Pancreas (tissue), 10 donors: ENCODE measurements at places on chromosomes 12 and 14. TPM values are rescaled to one million over a fixed set of nuclear protein-coding genes. Genes with fewer than 3 reads are reported as not detected.

GRCh38 chr14:28902930-28903329 is 136.3 kb downstream of the FOXG1 start:
- no peaks in the 10 kb centered on the region for H3K36me3 ChIP-seq
- H3K4me3 ChIP-seq: no peak overlapping the region
- H3K4me1 ChIP-seq: no peaks in the 10 kb centered on the region
- H3K27me3 ChIP-seq: no peaks in the 10 kb centered on the region
- DNase-seq: no peak

GRCh38 chr14:22002860-22003284 is 329.3 kb upstream of the OR4E1 start:
- no peaks in the 10 kb centered on the region for H3K36me3 ChIP-seq
- H3K4me1 ChIP-seq: no peaks in the 10 kb centered on the region
- DNase-seq: no peak
- no peaks in the 10 kb centered on the region for H3K27me3 ChIP-seq

DNA sequence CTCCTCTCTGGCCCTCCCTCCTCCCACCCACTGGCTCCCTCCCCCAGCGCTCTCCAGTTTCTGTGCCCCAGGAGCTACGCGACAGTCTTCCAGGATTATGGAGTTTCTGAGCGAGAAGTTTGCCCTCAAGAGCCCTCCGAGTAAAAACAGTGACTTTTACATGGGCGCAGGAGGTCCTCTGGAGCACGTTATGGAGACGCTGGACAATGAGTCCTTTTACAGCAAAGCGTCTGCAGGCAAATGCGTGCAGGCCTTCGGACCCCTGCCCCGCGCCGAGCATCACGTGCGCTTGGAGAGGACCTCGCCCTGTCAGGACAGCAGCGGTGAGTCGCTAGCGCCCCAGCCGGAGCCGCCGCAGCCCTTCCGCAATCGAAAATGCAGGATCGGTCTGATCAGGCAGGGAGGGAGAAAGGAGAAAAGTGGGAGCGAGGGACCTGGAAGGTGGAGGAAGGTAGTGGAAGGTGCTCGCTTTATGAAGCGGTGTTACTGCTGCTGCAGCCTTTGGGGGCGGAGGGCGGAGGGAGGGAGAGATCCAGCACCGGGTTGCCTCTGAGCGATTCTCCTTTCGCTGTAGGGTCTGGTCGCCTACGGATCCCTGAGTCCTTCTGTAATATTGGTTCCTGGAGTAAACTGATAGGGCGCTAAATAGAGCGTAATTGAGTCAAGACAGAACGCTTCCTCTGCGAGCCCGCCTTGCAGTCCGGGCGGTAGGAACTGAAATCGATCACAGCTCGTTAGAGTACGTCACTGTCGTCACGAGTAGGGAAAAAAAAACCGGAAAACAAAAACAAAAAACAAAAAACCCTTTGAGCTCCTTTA is at the start of gene ALX1:
TSS of gene ALX1 (plus strand) at position 56 of the 819 bp plus-strand sequence. CDS start at position 98, 42 bp downstream.
- peak within 1 kb of the TSS; percentile 26 for H3K4me3 ChIP-seq
- no peaks in the 10 kb centered on the region for H3K36me3 ChIP-seq
- peaks cover 4% of the 10 kb centered on the region for H3K4me1 ChIP-seq
- H3K27me3 ChIP-seq: peaks cover 33% of the 10 kb centered on the region
- no peak within 1 kb of the TSS for H3K27ac ChIP-seq
- peak; percentile 79 for DNase-seq

GRCh38 chr12:2251526-2252209 is 198.9 kb downstream of the CACNA1C start:
- no peaks in the 10 kb centered on the region for H3K36me3 ChIP-seq
- DNase-seq: no peak
- H3K27ac ChIP-seq: no peak overlapping the region
- H3K4me3 ChIP-seq: no peak overlapping the region
- no peaks in the 10 kb centered on the region for H3K4me1 ChIP-seq

GRCh38 chr12:81080431-81080983 is 2.6 kb downstream of the ACSS3 start:
- H3K36me3 ChIP-seq: no peaks in the 10 kb centered on the region
- DNase-seq: no peak
- H3K27me3 ChIP-seq: no peaks in the 10 kb centered on the region

- H3K27me3 ChIP-seq: no peaks in the 10 kb centered on the region
- H3K27ac ChIP-seq: no peak overlapping the region
- no peak overlapping the region for H3K4me3 ChIP-seq
- DNase-seq: no peak
- no peaks in the 10 kb centered on the region for H3K4me1 ChIP-seq
Measured at GRCh38 chr14:77830692-77831091, 30.8 kb downstream of the ADCK1 start.

DNA sequence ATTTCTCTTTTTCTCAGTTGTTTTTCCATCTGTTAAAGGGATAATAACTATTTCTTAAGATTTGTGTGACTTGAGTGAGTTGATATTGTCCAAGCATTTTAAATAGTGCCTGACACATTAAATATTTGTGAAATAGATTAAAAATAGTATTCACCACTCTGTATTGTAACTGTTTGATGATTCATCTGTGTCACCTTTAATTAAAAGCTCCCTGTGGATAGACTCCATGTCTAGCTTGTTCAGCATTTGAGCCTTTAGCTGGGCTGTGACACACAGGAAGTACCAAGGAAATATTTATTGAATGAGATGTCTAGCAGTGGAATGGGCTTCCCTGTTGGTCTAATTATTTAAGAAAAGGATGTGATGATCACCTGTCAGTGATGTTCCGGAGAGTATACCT is 1.8 kb upstream of the GLIPR1L2 start:
- no peak overlapping the region for H3K27ac ChIP-seq
- no peak for DNase-seq
- peaks cover 4% of the 10 kb centered on the region for H3K4me1 ChIP-seq
- H3K4me3 ChIP-seq: no peak overlapping the region
- no peaks in the 10 kb centered on the region for H3K36me3 ChIP-seq

The SPTB gene
- 3.4 TPM for total RNA-seq

The GPR137C gene
- 0.81 TPM for total RNA-seq

DNA sequence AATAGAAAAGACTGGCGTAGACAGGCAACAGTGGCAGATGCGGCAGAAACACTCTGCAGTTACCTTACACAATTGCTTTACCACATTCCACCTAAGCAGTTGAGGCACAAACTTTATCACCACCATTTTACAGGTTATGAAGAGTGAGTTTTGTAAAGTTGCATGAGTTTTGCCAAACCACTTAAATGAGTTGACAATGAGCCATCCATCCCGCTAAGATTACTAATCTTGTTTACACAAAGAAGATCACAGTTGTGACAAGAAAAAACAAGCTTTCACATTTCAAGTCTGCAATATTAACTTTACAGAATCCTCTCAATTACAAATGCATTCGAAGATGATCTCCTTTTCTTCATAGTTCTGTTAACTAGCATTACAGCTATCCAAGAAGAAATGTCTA is 1.8 kb downstream of the TMCC3 start:
- no peaks in the 10 kb centered on the region for H3K36me3 ChIP-seq
- no peak overlapping the region for H3K27ac ChIP-seq
- peak overlapping the region; percentile 69 for H3K4me3 ChIP-seq
- H3K27me3 ChIP-seq: no peaks in the 10 kb centered on the region
- H3K4me1 ChIP-seq: peaks cover 2% of the 10 kb centered on the region
- no peak for DNase-seq

DNA sequence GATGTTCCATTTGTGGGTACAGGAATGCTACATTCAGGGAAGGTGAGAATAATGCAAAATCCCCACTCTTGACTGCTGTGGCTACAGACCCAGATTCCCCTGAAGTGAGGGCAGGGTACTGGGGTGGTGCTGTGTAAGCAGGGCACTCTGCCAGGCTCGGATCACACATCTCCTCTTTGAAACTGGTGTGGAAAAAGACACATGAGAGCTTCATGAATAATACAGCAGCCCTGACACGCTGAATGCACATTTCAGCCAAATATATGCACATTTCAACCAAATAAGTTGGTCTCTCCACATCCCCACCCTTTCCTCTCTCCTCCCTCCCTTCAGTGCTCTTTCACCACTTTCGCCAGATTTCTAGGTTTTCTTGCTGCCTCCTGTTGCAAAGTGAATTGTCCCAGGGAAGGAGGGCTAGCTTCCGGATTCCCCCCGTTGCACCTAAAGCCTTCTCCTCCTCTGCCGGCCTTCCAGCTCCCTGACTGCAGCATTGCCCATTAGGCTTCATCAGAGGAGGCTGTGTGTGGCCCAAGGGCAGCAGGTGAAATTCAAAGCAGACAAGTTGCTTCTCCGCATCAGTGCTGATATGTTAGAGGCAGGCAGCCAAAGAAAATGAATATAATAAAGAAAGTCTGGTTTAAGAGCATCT is 118.2 kb upstream of the TMCC3 start:
- no peaks in the 10 kb centered on the region for H3K4me1 ChIP-seq
- no peaks in the 10 kb centered on the region for H3K27me3 ChIP-seq
- no peak overlapping the region for H3K27ac ChIP-seq
- no peak overlapping the region for H3K4me3 ChIP-seq
- DNase-seq: no peak

DNA sequence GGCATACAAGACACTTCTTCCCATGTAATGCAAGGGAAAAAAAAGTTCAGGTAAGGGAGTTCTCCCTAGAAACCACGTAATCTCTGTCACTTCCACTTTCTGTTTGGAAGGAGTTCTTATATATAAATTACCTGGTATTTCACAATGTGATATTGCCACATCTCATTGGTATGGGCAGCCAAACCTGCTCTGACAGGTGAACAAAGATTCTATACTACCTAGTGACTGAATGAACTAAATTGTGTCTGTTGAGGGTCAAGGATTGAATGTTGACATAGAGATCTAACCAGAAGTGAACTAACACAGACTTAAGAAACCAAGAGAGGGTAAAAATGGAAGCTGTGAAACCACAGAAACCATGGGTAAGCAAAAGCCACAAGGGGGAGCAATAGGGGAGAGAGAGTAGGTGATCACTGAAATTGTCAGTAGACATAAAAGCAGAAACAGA is 161.3 kb downstream of the RPL10L start:
- no peaks in the 10 kb centered on the region for H3K4me1 ChIP-seq
- DNase-seq: no peak
- H3K27ac ChIP-seq: no peak overlapping the region
- no peaks in the 10 kb centered on the region for H3K36me3 ChIP-seq
- no peak overlapping the region for H3K4me3 ChIP-seq
- no peaks in the 10 kb centered on the region for H3K27me3 ChIP-seq

- no peak overlapping the region for H3K27ac ChIP-seq
- no peaks in the 10 kb centered on the region for H3K4me1 ChIP-seq
- no peaks in the 10 kb centered on the region for H3K36me3 ChIP-seq
- H3K27me3 ChIP-seq: no peaks in the 10 kb centered on the region
- H3K4me3 ChIP-seq: no peak overlapping the region
Measured at GRCh38 chr14:64800000-64800399, 79.7 kb downstream of the SPTB start.

DNA sequence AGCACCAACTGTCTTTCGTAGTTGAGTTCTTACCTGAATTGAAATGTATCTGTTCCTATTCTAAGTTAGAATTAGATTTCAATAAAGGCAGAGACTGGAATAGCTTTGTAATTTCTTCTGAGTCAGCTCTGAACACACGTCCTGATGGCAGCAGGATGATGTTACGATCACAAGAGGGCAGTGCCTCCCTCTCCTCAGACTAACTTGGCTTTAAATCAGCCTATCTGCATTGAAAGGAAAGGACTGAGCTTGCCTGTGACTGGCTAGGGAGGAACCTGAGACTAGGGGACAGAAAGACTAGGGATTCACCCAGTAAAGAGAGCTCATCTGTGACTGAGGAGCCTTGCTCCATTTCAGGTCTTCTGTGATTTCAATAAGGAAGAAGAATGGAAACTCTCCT is 323.7 kb upstream of the OR4E1 start:
- H3K4me1 ChIP-seq: no peaks in the 10 kb centered on the region
- no peaks in the 10 kb centered on the region for H3K36me3 ChIP-seq
- no peak for DNase-seq
- no peak overlapping the region for H3K27ac ChIP-seq

- no peaks in the 10 kb centered on the region for H3K4me1 ChIP-seq
- H3K27ac ChIP-seq: no peak overlapping the region
- no peak for DNase-seq
- no peaks in the 10 kb centered on the region for H3K27me3 ChIP-seq
Measured at GRCh38 chr12:96121271-96121711, 72.9 kb upstream of the ELK3 start.

GRCh38 chr14:29721586-29721985 is 206.1 kb downstream of the PRKD1 start:
- no peak overlapping the region for H3K4me3 ChIP-seq
- H3K36me3 ChIP-seq: no peaks in the 10 kb centered on the region
- DNase-seq: no peak
- no peak overlapping the region for H3K27ac ChIP-seq

GRCh38 chr12:106490264-106490663 is 92.5 kb upstream of the RFX4 start:
- DNase-seq: no peak
- no peaks in the 10 kb centered on the region for H3K36me3 ChIP-seq
- H3K4me3 ChIP-seq: no peak overlapping the region
- peaks cover 6% of the 10 kb centered on the region for H3K4me1 ChIP-seq
- H3K27me3 ChIP-seq: no peaks in the 10 kb centered on the region

The TPPP2 gene
- total RNA-seq: not detected

DNA sequence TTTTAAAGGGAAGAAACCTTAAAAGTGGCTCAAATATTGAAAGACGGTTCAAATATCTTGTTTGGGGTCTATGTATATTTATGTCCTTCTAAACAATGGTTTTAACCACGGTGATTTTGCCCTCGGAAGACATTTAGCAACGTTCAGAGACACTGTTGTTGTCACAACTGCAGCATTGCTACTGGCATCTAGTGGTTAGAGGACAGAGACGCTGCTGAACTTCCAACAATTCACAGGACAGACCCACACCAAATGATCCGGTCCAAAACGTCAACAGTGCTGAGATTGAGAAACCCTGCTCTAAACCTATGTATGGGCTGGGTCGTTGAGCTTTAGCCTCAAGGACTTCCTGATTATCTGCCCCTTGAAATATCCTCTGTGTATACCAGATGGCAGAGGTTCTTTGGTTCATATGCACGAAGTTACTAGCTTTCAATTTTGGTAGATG is 1.7 kb downstream of the ANGEL1 start:
- H3K4me1 ChIP-seq: peaks cover 22% of the 10 kb centered on the region
- H3K27me3 ChIP-seq: no peaks in the 10 kb centered on the region
- peaks cover 29% of the 10 kb centered on the region for H3K36me3 ChIP-seq
- no peak for DNase-seq
- H3K27ac ChIP-seq: peak overlapping the region; percentile 95

The PTPN6 gene
- total RNA-seq: 16.0 TPM

The KCNC2 gene
- total RNA-seq: 0.06 TPM

- no peak overlapping the region for H3K27ac ChIP-seq
- H3K4me1 ChIP-seq: no peaks in the 10 kb centered on the region
- no peak for DNase-seq
- no peaks in the 10 kb centered on the region for H3K36me3 ChIP-seq
- H3K27me3 ChIP-seq: no peaks in the 10 kb centered on the region
- H3K4me3 ChIP-seq: no peak overlapping the region
Measured at GRCh38 chr14:87679866-87680265, 313.1 kb downstream of the GALC start.

The CD163 gene
- 14.0 TPM for total RNA-seq

GRCh38 chr12:51033048-51033447 is 6.9 kb upstream of the SLC11A2 start:
- no peaks in the 10 kb centered on the region for H3K4me1 ChIP-seq
- no peak overlapping the region for H3K27ac ChIP-seq
- H3K27me3 ChIP-seq: no peaks in the 10 kb centered on the region
- no peak overlapping the region for H3K4me3 ChIP-seq
